Tracheal epithelial cell (primary cell): ENCODE measurements at places on chromosomes 2 and 18. TPM values are rescaled to one million over a fixed set of nuclear protein-coding genes. Genes with fewer than 3 reads are reported as not detected.

ING5 gene
- total RNA-seq: 16.4 TPM in 2 replicates

SCN1A gene
- under 0.01 TPM in 1 of 2 replicates, not detected in the other for total RNA-seq

PLGLB2 gene
- total RNA-seq: 0.24 TPM in 1 of 2 replicates, not detected in the other

HNRNPLL gene
- total RNA-seq: 19.0 and 29.4 TPM in 2 replicates

EFEMP1 gene
- 116 and 188 TPM in 2 replicates for total RNA-seq

CTAGE1 gene
- not detected in 2 replicates for total RNA-seq

PGAP1 gene
- total RNA-seq: 5.1 and 13.2 TPM in 2 replicates

ZC3H15 gene
- 113 and 134 TPM in 2 replicates for total RNA-seq

TRIM43 gene
- total RNA-seq: 0.48 TPM in 1 of 2 replicates, not detected in the other

SFXN5 gene
- 7.5 and 8.7 TPM in 2 replicates for total RNA-seq

VSNL1 gene
- 6.4 and 8.7 TPM in 2 replicates for total RNA-seq

CRYGD gene
- total RNA-seq: not detected in 2 replicates

SMYD5 gene
- total RNA-seq: 21.9 and 27.5 TPM in 2 replicates

NETO1 gene
- total RNA-seq: 0.24 TPM in 1 of 2 replicates, not detected in the other

GCG gene
- total RNA-seq: not detected in 2 replicates

GAL3ST2 gene
- not detected in 2 replicates for total RNA-seq

UGT1A6 gene
- total RNA-seq: 23.2 and 60.5 TPM in 2 replicates

SLC9A2 gene
- under 0.01 and 1.2 TPM in 2 replicates for total RNA-seq

FOXI3 gene
- total RNA-seq: not detected in 2 replicates

TSPYL6 gene
- not detected in 2 replicates for total RNA-seq

ASXL3 gene
- under 0.01 and 0.72 TPM in 2 replicates for total RNA-seq

PLA2R1 gene
- 4.0 and 5.5 TPM in 2 replicates for total RNA-seq

PID1 gene
- total RNA-seq: 4.3 and 5.8 TPM in 2 replicates

NGEF gene
- 0.21 and 0.96 TPM in 2 replicates for total RNA-seq

PREPL gene
- total RNA-seq: 19.0 and 29.8 TPM in 2 replicates

NCKAP5 gene
- 0.43 and 0.96 TPM in 2 replicates for total RNA-seq

TMEM247 gene
- total RNA-seq: not detected in 2 replicates

PRKAG3 gene
- not detected in 2 replicates for total RNA-seq

TNS1 gene
- 0.64 and 12.0 TPM in 2 replicates for total RNA-seq

LIMS3 gene
- total RNA-seq: 2.1 and 4.3 TPM in 2 replicates

HOXD12 gene
- not detected in 2 replicates for total RNA-seq

ASPRV1 gene
- under 0.01 TPM in 1 of 2 replicates, not detected in the other for total RNA-seq

TCF4 gene
- 6.7 and 9.2 TPM in 2 replicates for total RNA-seq

GPR35 gene
- 0.24 and 0.85 TPM in 2 replicates for total RNA-seq

GMPPA gene
- total RNA-seq: 23.4 and 35.9 TPM in 2 replicates

SP110 gene
- 0.43 and 2.2 TPM in 2 replicates for total RNA-seq
